ENCODE measurements at places on chromosomes 2 and 18.

DNA sequence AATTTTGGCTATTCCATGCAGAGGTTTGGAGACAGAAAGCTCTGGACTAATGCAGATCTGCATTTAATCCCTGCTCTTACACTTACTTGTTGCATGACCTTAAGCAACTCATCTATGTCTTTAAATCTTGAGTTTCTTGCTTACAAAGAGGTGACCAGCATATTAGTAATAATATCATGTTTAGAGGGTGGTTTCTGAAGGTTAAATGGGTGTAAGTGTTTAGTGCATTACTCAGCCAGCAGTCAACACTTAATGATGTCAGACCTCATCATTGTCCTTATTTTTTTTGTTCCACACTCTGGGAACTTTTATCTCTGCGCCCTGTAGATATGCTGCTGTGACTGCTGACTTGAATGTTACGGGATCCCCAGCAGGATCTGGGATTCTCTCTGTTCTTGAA, 1.7 kb downstream of the IL1RL1 start:
- no peak for DNase-seq

GRCh38 chr2:240960971-240961876, 37.2 kb upstream of the SNED1 start:
- no peak for DNase-seq

- no peak for DNase-seq
These were observed 112.2 kb upstream of the SESTD1 start for GRCh38 chr2:179376881-179377280.

GRCh38 chr18:7174344-7175095, 56.4 kb upstream of the LRRC30 start:
- no peak for DNase-seq

DNA sequence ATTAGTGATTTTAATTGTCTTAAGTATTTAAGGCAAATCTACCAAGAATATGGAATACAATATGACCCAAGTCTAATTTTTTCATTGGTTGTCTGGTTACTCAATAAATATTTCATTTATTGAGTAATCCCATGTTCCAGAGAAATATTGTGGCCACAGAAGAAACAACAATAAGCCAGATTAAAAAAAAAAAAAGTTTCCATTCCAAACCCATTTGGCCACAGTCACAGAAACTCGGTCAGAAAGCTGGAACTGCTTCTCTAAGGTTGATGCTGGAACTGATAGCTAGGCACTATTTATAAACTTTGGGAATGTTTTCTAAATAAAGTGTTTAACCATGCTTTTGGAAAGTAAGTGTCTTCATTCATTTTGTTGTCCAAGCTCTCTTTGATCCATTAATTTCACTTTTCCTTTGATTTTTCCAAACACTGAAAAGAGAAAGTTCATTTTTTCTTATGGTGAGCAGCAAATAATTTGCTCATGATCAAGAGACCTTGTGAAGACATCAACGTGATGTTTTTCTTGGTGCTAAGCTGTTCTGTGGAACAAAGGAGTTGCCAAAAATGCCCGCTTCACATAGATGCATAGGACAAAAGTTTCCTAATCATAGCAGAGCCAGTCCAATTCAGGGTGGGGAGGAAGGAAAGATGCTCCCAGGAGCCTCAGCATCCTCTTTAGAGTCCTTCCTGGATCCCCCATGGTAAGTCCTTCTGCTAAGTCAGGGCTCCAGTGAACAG, 72.1 kb upstream of the CCBE1 start:
- no peak for DNase-seq

- DNase-seq: no peak
These were observed 337.3 kb downstream of the OSR1 start for GRCh38 chr2:19021100-19021476.

DNA sequence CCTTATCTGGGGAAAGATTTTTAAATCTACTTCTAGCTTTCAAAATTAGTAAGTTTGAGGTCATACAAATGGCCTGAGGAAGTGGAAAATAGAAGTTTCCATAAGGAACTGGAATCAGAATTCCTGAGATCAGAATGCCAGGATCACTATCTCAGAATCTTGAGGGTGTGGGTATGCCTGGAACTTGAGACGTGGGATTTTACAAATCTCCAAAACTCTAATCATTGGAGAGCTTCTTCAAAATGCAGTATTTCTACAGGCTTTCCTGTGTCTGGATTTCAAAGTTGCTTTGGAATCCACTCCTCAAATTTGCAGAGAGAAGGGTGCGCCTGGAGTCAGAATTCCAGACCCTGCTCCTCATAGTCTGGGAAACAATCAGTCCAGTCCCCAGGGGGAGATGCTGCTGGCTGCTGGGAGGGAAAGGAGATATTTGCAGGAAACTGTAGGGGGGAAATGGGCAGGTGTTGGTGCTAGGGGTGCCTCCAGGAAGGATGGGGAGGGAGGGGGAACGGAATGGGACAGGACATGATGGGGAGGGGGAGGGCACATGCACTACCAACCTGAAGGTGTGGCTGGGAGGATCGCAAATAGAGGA, 31.0 kb upstream of the CATIP start:
- DNase-seq: no peak

GRCh38 chr18:60383893-60384292, 11.3 kb upstream of the MC4R start:
- DNase-seq: no peak

GRCh38 chr18:62586781-62587487, 64.1 kb downstream of the ZCCHC2 start:
- DNase-seq: no peak

DNA sequence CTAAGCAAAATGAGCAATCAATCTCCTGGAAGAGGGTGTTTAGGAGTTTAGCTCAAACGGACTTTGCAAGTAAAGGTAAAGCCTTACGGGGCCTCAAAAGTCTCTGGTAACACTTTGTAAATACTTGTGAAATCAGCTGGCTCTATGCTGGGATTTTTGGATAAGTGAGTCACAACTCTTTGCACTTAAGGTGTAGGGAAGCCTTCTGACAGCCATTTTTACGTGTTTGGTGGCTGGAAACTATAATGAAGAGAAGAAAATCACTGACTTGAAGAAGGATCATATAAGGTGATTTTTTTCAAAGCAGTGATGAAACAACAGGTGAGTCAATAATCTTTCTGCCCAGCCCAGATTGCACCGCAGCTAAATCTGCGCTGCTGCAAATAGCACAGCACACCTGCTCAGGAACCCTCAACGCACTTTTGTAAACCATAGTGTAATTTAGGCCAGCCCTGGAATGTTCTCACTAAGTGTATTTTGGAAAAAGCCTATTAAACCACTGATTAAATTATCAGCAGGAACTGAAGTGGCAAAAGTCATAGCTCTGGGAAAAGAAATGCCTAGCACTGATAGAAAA, 218.8 kb downstream of the AGPS start:
- DNase-seq: no peak

DNA sequence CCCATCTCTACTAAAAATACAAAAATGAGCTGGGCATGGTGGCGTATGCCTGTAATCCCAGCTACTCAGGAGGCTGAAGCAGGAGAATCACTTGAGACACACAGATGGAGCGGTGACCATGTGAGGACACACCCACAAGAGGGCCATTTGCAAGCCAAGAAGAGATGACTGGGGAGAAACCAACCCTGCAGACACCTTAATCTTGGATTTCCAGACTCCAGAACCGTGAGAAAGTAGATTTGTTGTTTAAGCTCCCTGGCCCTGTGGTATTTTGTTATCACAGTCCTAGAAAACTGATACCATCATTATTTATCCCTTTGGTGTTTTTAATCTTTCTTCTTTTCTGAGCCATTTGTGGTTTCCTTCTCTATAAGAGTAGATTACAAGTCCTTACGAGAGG, 88.6 kb upstream of the ID2 start:
- DNase-seq: no peak

GRCh38 chr2:96523659-96524481, 12.7 kb upstream of the ARID5A start:
- no peak for DNase-seq

GRCh38 chr18:45110577-45111501, 430.2 kb downstream of the SETBP1 start:
- DNase-seq: no peak

DNA sequence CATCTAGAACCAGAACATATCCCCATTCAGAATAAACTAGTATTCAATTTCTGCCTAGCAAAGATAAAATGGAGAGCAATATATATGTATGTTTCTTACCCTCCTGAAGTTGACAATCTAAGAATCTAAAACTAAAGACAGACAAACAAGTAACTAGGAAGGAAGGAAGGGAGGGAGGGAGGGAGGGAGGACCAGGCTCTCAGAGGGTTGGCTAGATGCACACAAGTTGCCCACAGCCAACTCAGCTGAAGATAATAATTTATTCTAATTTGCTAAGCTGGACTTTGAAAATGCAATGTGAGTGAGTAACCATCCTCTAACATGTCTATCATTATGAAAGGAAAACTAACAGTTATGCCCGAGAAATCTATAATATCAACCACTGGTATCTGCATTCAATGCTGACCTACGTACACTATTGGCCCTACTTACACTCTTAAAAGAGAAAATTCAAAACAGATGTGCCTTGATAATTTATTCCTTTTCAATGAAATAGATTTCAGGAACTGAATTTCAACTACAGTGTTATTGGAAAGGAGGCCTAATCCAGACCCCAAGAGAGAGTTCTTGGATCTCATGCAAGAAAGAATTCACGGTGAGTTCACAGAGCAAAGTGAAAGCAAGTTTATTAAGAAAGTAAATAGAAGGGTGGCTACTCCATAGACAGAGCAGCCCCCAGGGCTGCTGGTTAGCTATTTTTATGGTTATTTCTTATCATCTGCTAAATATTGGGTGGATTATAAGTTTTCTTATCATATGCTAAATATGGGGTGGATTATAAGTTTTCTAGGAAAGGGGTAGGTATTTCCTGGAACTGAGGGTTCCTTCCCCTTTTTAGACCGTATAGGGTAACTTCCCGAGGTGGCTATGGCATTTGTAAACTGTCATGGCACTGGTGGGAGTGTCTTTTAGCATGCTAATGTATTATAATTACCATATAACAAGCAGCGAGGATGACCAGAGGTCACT, 288.5 kb upstream of the SLC39A10 start:
- no peak for DNase-seq

GRCh38 chr2:159755788-159756187, 42.2 kb downstream of the CD302 start:
- DNase-seq: no peak

GRCh38 chr2:236552212-236552542, 17.4 kb upstream of the ACKR3 start:
- no peak for DNase-seq

GRCh38 chr18:45412577-45412976, 202.7 kb upstream of the SLC14A2 start:
- DNase-seq: no peak

DNA sequence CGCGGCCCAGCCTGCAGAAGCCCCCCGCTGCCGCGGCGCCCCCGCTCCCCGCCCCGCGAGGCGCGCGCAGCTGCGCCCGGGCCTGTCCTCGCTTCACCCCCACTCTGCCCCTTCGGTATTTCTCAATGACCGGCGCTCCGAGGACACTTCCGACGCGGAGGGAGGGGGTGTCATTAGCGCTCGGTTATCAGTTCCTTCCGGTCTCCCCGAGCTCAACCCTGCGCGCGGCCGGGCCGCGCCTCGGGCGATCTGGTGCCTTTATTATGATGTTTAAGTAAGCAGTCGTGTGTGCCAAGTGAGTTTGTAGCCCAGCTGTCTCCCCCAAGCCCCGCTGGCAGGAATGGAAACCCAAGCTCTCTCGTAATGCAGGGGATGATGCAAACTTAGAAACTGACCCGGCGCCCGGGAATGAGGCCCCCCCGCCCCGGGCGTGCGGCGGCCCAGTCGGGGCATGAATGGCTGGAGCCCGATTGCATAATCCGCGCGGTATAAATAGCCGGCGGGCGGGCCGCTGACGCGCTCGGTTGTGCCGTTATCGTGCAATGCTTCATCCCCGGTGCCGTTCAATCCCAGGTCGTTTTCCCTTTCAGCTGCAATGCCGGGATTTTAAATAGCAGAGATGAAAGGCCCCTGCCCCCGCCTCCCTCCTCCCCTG, 3.9 kb upstream of the SPRED2 start:
- DNase-seq: peak; percentile 63

GRCh38 chr2:160321006-160321405, 120.9 kb upstream of the ITGB6 start:
- DNase-seq: no peak

DNA sequence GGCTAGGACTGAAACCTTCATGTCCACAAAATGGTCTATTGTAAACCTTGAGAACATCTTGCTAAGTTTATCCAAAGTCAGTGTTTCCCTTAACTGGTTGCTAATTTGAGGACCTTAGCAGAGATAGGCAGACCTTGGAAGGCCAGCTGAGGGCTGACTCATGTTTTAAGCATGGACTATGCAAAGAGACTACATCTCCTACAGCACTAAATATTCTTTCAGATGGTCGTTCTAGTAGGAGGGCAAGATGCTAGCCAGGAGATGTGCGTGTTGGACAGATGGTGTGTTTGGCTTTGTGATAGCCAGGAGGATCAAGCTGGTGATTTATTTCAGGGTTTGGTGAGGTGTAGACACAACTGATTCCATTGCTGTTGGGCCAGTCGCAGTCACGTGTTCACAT, 75.8 kb downstream of the NRP2 start:
- no peak for DNase-seq

DNA sequence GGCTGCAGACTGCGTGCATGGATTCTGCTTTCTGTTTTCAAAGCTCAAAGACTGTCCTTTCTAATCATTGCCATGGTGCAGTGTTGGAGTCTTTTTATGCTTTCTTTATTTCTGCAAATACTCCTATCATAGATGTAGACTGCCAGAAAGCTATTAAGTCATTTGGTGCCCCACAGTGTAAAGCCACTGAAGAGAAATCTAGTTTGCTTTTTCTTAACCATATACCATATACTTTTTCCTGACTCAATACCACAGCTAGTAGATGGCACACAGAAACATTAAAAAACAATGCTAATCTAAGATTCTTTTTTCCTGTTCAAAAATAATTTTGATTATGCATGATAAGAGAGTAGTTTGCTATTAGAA, 109.9 kb upstream of the RAB27B start:
- DNase-seq: no peak

GRCh38 chr2:75552222-75552621, 8.5 kb downstream of the EVA1A start:
- DNase-seq: no peak

GRCh38 chr18:6784046-6784445, 54.5 kb downstream of the ARHGAP28 start:
- DNase-seq: no peak
